ENCODE measurements at places on chromosomes 11 and 22.

DNA sequence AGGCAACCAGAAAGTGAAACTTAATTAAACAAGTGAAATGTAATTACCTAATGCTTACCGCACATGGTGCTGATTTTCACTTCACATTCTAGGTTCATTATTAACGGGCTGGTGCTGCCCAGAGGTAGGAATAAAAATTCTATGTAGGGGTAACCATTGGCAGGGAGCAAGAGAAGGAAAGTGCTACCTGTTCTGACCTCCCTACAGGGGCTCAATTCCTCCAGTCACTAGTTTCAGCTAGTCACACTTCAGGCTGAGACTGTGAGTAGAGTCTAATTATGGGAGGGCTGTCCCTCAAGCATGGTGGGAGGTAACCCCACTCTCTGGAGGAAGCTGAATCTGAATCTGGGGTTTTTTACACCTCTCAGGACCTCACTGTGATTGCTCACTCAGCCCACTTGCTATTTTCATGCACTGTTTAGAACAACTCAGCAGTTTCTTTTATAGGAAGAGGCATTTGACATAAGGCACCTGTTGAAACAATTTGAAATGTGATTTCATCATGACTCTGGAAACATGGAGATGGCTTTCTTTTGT lies 75.4 kb downstream of the MAML2 start:
- no peak for DNase-seq

DNA sequence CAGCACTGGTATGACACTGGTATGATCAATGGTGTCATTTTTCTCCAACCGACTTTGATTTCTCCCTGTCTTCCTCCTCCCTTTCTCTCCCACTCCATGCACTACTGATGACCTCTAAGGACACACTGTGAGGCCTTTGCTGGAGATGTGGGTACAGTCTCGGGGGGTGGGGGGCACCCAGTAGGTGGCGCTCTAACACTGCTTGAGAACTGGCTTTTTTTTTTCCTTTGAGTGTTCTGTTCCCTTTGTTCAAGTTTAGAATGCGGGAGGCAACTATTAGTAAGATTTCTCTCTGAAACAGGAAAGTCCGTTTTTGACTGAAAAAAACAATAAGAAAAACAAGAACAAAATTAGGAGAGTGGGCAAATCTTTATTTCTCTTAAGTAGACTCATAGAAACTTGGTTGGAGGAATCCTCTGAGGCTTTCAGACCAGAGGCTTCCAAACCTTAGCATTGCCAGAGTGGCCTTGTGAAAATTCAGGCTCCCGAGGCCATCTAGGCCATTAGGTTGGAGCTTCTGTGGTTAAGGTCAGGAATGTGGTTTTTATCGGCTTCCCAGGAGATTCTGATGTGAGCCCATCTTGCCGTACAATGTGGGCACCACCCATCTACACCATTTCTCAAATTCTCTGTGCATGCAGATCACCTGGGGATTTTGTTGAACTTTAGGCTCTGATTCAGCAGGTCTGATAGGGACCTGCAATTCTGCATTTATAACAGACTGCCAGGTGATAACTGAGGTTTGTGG lies 43.2 kb downstream of the PANX1 start:
- peak; percentile 16 for DNase-seq

GRCh38 chr22:36828815-36829214 lies 12.0 kb upstream of the PVALB start:
- DNase-seq: no peak

GRCh38 chr11:64759722-64760719 lies at the start of gene PYGM:
Gene PYGM, minus strand, starts transcription at chr11:64759974. Its CDS starts 76 bp downstream, at chr11:64759898.
- no peak for DNase-seq

- no peak for DNase-seq
Measured at GRCh38 chr11:117874910-117875381, 1.5 kb downstream of the FXYD6 start.

DNA sequence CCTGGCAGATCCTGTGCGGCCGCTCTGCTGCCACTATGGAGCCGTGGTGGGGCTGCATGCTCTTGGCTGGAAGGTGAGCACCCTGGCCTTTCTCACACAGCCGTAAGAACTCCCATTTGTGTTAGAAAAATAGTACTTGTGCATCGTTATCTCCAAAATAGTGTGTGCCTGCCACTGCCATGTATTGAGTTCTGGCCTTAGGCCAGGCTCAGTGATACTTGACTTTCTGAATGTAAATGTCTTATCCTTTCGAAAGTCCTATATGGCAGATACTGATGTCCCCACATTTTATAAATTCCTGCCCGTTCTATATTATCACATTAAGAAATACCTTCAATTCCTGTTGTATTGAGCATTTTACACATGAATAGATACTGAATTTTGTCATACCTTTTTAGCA lies 4.4 kb upstream of the TMEM179B start:
- no peak for DNase-seq

DNA sequence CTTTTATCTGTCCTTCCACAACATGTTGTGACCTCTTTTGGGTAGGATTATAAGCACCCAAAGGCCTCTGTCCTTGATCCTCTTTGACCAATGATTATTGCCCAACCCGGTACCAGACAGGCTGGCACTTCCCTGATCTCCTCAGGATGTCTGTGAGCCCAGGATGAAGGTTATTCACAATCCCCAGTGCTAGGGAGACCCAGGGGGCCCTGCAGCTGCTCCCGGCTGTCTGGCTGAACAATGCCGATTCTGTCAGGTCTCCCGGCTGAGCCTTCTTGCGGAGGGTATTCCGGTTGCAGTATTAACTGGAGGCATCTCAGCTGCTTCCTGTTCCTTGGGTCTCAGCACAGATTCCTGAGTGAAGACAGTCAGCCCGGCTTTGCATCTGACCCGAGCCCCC lies 71.2 kb upstream of the CDON start:
- no peak for DNase-seq

- no peak for DNase-seq
Measured at GRCh38 chr11:45412051-45412471, 125.9 kb upstream of the SYT13 start.

DNA sequence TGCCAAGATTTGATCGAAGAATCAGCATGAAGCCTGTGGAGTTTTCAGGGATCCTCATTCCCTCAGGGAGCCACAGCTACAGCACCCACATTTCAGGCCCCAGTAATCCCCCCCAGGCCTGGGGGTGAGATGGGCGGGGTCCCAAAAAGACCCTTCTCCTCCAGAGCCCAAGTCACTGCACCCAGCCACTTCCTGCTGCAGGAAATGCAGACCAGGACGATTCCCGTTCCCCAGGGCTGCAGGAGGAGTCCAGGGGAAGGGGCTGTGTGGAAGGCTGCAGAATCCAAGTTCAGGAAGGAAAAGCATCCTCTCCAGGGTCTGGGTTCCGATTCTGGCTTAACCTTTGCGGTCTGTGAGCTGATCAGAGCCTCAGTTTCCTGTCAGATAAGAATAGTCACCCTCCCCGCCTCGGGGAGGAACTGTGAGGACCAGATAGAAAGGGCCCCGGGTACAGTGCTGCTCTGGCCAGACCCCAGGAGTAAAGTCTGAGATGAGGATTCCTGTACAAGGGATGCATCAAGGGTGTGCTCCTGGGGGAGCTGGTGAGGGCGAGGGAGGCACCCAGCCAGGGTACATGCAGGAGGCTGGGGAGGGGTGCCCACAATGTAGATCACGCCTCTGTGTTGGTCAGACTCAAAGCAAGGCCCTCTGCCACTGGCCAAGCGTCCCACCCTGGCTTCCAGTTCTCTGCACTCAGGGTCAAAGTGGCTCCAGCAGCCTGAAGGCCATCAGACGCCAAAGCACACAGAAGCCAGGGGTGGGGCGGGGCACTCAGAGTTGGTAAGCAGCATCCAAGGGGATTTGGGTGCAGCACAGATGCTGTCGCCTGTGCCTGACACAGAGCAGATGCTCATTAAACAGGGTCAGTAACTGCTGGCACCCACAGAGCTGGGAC lies 30.1 kb upstream of the TP53I11 start:
- no peak for DNase-seq

DNA sequence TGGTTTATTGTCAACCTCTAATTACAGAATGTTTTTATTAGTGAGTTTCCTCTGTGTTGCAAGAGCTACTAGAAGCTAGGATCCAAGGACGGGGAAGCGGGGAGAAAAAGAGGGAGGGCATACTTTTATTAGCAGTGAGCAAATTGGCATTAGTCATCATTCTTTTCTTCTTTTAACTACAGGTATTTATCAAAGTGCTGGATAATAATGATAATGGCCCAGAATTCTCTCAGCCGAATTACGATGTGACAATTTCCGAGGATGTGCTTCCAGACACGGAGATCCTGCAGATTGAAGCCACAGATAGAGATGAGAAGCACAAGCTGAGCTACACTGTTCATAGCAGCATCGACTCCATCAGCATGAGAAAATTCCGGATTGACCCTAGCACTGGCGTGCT lies 179.7 kb upstream of the MTNR1B start:
- peak; percentile 77 for DNase-seq

Data from putamen (tissue), 1 donor.